Progenitor cell of endocrine pancreas (in vitro differentiated cells): ENCODE measurements at places on chromosomes 1 and 21.

DNA sequence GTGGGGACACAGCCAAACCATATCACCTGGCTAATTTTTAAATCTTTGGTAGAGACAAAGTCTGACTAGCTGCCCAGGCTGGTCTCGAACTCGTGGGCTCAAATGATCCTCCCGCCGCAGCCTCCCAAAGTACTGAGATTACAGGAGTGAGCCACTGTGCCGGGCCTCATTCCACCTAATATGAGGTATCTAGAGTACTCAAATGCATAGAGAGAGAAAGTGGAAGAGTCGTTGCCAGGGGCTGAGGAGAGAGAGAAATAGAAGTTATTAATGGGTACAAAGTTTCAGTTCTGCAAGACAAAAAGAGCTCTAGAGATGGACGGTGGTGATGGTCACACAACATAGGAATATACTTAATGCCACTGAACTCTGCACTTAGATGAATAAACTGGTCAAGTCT is 119.6 kb downstream of the TOMM20 start:
- DNase-seq = no peak

- DNase-seq = no peak
Observed at GRCh38 chr1:1206966-1207531, 657 bp upstream of the TNFRSF18 start.

DNA sequence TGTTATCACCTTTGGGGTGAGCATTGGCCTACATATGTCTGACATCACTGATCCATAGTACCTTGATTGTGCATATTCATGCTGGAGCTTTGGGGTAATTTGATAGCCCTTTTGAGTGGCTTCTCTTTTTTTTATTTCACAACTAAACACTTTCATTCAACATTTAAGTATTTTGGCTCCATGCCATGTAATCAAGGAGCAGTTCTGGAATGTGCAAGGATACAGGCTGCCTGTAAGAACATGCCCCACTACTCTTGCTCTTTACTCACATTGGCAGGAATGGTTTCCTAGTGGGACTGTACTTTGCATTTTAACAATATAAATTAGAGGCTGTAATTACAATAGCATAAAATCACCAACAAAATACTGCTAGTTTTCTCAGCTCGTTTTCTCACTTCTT is 300.7 kb upstream of the SPAG17 start:
- DNase-seq = no peak

DNA sequence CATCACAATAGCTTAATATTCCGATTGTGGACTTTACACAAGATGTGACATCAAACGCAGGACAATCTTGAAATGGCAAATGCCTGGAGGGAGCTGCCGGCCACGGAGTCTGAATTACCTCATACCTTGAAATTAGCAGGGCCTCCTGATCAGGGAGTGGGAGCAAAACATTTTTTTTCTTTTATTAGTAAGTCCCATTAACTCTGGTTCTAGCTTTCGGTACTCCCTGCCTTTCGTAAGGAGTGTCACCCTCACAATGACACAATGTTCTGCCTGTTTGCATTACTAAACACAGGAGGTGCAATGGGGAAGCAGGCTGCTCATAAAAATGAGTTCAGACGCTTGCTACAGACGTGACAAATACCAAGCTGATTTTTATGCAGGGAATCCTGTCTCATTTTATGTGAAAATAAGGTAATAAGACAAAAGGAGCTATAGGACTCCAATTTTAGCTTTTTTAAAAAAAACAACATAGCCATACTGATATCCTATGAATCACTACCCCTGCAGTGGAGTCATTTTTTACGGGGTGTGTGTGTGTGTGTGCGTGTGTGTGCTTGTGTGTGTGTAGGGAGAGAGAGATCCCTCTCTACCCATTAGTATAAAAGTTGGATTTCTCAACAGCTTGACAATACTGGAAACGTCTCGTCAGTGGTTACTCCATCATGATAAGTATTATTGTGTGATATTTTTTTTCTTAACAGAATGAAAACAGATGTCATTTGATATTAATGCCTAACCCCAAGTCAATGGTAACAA is 205.1 kb upstream of the RUNX1 start:
- DNase-seq = no peak

GRCh38 chr1:56387071-56387740 is 192.2 kb downstream of the PLPP3 start:
- DNase-seq = no peak

GRCh38 chr1:203823306-203823705 is 27.9 kb downstream of the ZBED6 start:
- no peak for DNase-seq
